Activated T-helper 2 cell treated with anti-CD3 and anti-CD28 coated beads, Interferon-gamma antibody, Interleukin-2, Interleukin-4, amounts not matched to agents 10 μg/mL and 5 μg/mL and 100 μg/mL, durations not matched to agents 14 hours and 24 hours and 36 hours (primary cell): ENCODE measurements at places on chromosomes 3 and 15.

DNA sequence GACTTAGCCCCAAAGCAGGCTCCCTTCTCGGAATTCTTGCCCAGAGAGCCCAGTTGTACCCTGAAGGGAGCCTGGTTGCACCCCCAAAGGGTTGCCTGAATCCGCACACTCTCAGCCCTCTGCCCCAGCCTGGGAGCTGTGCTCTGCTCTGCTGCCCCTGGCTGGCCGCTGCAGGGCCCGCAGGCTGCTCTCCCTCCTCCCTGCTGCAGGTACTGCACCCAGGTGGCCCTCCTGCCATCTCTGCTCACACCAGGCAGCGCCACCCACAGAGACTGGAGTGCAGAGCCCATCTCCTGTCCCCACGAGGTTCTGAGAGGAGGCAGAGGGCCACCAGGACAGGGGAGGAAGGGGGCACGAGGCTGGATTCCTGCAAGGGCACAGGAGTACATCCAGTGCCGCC, 134.2 kb upstream of the NSMCE3 start:
- no peak for DNase-seq

DNA sequence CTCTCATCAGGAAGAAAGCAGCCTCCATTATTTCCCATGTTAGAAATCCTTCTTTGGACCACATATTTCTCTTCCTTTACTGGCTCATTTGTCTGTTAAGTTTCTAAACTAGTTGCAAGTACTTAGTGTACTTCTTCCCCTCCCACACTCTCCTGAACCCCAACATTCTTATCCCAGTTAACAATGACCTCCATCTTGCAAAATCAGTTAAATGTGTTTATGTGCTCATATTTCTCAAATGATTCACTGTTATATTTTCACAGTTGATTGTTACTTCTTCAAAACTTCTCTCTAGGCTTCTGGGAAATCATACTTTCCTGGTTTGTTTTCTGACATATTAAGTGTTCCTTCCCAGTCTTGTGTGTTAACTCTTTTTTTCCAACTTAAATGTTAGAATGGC, 856.9 kb downstream of the EPHA3 start:
- no peak for DNase-seq

DNA sequence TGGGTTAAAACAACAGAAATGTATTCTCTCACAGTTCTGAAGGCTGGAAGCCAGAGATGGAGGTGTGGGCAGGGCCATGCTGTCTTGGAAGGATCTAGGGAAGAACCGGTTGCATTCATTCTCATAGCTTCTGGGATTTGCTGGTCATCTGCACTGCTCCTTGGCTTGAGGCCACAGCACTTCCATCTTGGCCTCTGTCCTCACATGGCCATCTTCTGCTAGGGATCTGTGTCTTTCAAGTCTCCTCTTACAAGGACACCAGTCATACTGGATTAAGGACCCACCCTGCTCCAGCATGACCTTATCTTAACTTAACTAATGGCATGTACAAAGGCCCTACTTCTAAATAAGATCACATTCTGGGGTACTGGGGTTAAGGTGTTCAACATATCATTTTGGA, 47.7 kb downstream of the RPLP1 start:
- DNase-seq, result no peak

DNA sequence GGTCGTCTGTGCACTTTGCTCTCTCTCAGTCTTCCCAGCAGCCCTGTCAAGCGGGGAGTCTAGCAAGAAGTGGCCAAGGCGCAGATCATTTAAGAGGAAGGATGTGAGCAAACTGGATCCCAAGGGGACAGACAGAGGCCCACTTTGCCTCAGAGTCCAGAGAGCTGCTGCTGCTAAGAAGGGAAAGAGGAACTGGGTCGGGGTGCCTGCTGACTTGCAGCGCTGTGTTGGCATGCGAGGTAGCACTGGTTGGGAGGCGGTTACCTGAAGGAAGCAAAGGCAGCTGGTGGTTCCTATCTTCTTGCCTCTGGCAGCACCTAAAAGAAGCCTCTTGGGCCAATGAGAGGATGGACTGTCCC, 28.1 kb downstream of the SMAD3 start:
- no peak for DNase-seq

DNA sequence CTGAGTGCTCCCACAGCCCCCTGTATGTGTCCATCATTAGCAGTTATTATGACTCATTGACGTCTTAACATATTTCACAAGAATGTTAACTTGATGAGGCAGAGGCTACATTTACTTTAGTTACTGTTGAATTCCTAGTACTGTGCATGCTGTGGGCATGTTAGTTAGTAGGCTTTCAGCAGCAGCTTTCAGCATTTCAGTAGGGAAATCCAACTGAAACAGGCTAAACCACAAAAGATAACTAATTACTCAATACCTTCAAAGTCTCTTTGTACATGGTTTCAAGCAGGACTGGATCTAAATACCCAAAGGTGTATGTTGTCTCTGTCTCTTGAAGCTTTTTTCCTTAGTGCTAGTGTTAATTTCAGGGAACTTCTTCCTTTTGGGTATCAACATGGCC, 229.9 kb upstream of the SUCLG2 start:
- no peak for DNase-seq
